Stimulated activated CD4-positive, alpha-beta T cell treated with anti-CD3 and anti-CD28 coated beads, Interleukin-2, amount 100 ng/mL, for 24 hours (primary cell): ENCODE measurements at places on chromosomes 4 and X.

DNA sequence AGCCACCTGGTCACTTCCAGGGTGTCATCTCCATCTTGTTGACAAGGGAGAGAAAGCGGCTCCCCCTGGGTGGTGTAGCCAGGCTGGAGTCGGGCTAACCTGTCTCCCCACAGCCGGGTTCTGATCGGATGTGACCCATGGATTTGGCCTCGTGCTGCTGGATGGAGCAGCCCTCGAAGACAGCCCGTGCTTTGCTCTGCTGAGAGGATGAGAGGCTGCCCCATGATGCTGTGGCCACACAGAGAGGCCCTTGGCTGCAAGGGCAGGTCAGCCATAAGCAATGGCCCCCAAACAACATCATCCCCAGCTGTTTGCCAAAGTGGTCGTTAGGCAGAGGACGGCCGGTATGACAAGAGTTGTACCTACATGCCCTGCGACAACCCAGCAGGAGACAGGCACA, 106.6 kb downstream of the HMX1 start:
- DNase-seq, result no peak

DNA sequence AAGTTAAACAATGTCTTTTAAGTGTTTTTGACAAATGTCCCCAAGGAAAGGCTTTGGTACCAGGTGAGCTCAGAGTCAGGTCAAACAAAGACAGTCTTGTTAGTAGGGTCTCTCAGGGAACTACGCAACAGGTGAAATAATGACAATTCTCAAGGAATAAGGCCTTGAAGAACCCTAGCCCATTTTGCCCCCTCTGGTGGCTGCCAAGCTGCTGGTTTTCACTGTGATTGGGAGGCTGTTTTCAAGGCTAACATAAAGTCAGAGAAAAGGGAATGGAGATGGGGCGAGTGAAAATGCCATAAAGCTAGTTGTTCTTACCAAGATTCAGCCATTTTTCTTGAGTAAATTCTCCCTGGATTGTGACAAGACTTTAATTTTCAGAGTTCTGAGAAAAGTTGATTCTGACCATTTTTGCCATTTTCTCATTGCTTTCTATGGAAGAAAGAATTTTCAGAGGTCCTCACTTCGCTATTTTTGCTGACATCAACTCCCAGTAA, 58.7 kb downstream of the RWDD4 start:
- no peak for DNase-seq

DNA sequence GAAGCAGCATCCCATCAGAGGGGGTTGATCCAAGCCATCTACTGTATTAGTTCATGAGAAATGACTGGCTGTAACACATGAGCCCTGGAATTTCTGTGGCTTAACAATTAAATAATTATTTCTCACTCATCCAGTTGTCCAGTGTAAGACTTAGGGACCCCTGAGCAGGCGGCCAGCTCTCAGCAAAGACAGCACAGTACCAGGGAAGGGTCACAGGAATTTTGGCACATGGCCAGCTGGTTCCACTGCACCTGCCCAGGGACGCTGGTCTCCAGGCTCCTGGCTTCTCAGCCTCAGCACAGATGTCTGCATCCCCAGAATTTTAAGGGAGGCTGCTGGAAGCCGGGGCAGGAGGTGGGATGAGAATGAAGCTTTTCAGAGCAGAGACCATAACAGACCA, 93.7 kb upstream of the DHRSX start:
- no peak for DNase-seq

DNA sequence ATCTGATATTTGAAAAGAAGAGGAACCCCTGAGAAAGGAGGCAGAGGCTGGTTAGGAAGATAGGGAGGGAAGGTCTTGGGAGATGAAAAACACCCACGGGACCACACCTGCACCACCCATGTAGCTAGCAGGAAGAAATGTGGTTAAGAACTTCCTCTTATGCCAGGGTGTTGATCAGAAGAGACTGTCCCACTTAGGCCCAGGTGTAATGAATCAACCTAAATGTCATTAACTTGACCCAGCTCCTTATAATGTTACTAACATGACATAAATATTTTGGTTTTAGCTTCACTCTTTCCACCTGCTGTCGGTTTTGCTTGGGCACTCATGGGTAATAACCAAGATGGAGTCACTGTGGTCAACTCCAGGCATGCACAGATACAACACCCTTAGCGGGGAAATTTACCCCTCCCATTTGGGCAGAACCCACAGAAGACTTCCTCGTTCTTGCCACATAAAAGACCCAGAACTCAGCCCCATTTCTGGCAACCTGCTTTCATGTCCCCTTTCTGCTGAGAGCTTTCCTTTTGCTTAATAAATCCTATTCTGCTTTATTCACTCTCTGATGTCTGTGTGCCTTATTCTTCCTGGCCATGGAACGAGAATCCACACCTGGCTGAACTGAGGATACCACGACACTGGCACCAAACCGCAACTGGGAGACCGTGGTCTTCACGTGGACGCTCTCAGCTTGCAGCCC, 46.8 kb downstream of the ZNF141 start:
- DNase-seq, result no peak

- no peak for DNase-seq
Measured at GRCh38 chr4:182310962-182311361, 67.8 kb downstream of the TENM3 start.

DNA sequence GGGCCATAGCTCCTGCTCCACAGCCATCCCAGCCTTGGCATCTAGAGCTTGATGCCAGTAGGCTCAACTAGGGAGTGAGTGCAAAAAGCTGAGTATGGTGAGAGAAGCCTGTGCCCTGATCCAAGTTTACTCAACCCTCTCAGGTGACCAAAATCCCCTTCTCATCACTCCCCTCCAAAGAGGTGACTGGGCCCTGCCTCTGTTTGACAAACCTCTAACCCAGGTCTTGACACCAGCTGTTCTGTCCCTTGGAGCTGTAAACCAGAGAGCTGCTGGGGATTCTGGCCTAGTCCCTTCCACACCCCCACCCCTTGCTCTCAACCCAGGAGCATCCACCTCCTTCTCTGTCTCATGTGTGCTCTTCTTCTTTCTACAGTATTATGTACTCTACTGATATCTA, 73.5 kb downstream of the MSN start:
- DNase-seq, result no peak

DNA sequence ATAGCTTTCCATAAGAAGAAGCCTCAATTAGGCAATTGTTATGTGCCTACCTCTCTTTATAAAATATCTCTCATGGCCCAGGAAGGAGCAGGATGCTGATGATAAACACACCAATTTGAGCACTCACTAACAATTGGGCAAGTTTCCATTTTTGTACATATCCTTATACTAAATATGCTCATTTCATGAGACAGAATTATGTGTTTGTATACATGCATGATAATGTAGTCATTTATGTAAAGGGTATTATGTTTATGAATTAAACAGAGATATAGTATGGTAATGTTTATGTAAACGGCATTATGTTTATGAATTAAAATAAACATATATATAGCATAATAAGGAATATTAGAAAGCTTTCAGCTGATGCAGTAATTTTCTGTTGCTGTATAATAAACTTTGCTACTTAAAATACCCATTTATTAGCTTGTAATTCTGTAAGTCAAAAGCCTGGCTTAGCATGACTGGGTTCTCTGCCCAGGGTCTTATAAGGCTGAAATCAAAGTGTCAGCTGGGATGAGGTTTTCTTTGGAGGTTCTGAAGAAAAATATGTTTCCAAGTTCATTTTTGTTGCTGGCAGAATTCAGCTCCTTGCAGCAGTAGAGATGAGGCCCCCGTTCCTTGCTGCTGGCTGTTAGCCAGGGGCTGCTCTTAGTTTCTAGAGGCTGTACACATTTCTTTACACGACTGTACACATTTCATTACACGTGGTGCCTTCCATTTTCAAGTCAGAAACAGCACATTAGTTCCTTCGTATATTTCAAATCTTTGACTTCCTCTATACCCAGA, 89.0 kb downstream of the GLRA2 start:
- DNase-seq, result no peak

GRCh38 chr4:145490796-145491195, 9.1 kb downstream of the SMAD1 start:
- DNase-seq, result no peak

GRCh38 chr4:106340774-106341173, 24.4 kb downstream of the AIMP1 start:
- no peak for DNase-seq

DNA sequence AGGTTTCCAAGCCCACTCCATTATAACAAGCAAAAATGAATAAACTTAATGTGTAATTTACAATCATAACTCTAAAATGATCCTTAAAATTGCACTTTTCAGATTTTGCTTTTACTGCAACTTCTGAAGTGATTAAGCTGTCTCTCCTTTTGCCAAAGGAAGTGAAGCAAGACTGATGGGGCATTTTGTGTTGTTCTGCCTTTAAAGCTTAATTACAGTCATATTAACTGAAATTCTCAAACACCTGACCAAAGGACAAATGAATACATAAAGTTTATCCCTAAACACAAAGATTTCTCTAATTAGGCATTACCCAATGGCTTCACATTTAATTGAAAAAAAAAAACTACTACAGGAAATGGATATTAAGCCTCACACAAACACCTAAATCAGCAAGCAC, 101.8 kb downstream of the ATP11C start:
- no peak for DNase-seq

DNA sequence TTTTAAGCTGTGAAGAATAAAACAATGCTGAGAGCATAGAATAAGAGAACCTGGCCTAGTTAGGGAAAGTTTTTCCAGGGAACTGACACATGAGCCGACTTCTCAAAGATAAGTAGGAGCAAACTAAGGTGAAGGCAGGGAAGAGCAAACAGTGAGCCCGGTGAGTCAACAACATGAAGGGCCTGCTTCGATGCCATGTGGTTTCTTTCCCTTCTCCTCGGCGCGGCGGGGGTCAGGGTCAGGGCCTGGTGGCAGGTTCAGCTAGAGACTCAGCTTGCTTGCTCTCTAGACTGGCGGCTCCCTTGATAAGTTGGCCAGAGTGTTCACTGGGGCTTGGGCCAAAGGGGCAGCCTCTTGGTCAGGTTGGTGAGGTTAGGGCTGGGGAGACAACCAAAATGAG, 81.1 kb downstream of the DLG3 start:
- DNase-seq, result no peak

DNA sequence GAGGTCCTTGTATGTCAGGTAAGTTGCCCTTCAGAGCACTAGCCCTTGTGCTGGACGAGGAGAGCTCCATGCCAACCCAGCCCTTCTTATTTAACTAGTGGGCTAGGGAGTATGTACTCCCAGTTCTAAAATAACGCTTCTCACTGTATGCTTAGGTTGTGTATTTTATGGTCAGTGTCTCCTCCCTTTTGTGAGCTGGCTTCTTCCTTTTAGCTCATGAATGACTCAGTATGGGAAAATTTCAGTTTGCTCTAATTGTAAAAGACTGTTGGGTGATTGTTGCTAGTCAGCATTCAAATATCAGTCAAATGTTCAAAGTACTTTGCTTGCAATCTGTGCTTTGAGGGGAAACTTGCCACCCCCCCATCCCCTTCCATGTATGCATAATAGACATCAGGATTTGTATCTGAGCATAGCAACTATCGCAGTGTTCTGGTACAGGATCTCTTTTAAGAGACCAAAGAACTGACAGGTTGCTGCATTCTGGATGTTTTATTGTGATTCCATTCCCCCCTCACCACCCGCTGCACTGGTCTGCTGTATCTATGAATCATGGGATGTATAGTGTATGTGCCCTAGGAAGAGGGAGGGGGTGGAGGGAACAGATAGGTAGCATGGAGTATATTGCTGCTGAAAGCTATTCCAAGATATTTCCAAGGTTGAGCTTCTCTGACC, 34.7 kb downstream of the DLG3 start:
- no peak for DNase-seq

DNA sequence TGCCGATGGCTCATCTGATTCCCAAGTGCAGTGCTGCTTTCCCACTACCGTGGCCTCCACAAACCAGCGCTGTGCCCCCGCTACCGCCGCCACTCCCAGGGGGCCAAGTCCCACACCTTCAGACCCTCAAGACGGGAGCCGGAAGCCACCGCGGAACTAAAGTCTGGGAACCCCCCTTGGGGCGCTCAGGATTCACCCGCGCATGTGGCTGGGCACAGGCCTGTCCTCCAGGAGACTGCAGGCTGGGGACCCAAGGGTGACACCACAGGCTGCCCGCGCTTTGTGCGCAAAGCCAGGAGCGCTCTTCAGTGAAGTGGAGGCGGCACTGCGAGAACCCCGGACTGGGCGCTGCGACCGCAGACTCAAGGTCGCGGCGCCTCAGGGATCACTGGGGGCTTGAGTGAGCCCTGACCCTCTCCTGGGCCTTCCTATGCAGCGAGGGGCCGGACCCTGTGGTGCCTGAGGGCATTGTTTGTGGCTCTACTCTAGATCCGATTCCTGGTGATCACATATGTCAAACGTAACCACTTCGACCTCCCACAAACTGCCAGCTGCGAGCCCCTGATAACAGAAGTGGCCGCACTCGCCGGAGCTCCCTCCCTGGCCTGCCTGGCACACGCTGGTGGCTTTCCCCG, 20.4 kb upstream of the TBC1D14 start:
- DNase-seq, result no peak

GRCh38 chr4:94304365-94304971, 38.2 kb downstream of the HPGDS start:
- DNase-seq, result no peak

- peak; percentile 61 for DNase-seq
Measured at GRCh38 chr4:152696764-152697261, 17.0 kb upstream of the TMEM154 start.

- DNase-seq, result no peak
Measured at GRCh38 chr4:186999686-187000085, 276.0 kb upstream of the FAT1 start.

DNA sequence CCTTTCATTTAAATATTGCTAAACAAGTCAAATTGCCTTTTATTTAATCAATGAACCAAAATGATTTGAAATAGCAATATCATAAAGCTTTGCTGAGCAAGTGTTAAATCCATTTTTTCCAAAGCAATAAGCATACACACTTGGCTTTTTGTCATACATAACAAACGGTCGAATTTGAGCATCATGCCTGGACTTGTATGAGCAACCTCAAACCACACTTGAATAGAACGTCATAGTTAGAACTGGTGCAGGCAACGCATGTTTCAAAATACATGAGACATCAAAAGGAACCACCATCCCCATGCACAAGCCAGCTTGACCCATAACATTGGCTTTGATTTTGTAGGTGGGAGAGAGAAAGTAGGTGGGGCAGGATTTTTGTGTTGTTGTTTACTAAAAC, 812.3 kb upstream of the FRG1 start:
- no peak for DNase-seq

DNA sequence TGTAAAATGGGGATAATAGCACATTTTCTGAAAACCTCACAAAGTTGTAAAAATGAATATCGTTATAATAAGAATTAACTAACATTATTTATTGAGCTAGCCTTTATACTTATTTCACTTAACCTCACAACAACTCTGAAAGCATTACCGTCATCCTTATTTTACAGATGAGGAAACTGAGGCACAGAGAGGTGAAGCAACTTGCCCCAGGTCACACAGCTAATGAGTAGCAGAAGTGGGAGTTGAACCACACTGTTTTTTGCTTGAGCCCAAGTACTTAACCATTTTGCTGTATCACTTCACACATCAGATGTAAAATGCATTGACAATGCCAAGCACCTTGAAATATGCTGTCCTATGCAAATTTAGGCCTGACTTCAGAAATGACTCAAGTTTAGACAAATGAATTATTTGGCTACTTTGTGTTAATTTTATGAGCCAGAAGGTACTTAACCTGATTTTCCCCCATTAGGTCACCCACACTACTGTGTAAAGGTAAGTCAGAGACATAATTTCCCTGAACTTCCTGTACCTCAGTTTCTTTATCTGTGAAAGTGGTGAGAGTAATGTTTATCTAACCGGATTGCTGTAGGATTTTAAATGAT, 23.1 kb downstream of the CD40LG start:
- DNase-seq, result no peak

- DNase-seq, result no peak
Measured at GRCh38 chr4:151415978-151416377, 7.0 kb downstream of the FHIP1A start.

- peak; percentile 20 for DNase-seq
Measured at GRCh38 chr4:113636877-113637276, 124.7 kb downstream of the CAMK2D start.

GRCh38 chrX:153582896-153583295, 16.0 kb downstream of the CCNQ start:
- DNase-seq, result peak; percentile 66
